Testis (tissue), 5 donors: ENCODE measurements at places on chromosomes 6 and 20.

DNA sequence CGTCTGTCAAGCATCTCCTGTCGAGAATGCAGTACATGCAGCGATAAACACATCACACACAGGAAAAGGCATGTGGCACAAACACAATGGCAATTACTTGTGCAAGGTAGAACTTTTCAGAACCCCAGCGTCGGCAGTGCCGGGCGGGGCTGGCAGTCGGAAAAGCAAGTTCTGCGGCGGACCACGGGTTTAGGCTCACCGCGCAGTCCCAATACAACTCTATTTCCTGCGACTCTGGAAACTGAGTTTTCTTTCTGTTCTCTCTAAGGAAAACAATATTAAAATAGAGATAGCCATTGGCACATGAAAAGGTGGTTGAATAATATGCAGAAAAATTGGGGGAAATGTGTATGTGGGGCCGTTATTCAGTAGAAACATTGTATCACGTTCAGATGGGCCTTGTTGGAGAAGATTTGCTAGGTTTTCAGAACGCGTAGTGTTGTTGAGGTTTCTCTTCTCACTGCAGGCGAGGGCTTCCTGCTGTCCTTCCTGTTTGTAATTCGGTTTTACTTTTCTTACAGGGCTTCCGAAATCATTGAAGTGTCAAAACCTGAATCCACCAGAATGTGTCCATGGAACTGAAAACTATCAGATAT is 369.5 kb downstream of the THBS2 start:
- no peak for DNase-seq

- no peak for DNase-seq
Observed at GRCh38 chr6:138523347-138524210, 24.3 kb upstream of the NHSL1 start.

DNA sequence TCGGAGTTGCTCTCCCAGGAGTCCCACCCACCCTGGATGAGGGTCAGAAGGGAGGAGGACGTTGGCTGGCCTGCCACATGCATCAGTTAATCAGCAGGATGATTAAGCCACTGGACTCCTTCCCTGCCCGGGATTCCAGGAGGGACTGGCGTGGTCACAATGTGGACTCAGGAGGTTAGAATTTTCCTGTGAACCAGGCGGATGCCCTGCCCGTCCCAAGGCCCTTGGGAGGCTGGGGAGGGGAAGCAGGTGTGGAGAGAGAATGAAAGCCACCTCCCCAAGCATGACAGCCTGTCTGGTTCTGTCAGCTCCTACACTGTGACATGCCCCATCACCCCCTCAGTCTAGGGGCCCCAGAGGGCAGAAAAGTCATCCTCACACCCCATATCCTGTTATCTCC is 11.6 kb upstream of the ITPR3 start:
- DNase-seq, result peak; percentile 72

DNA sequence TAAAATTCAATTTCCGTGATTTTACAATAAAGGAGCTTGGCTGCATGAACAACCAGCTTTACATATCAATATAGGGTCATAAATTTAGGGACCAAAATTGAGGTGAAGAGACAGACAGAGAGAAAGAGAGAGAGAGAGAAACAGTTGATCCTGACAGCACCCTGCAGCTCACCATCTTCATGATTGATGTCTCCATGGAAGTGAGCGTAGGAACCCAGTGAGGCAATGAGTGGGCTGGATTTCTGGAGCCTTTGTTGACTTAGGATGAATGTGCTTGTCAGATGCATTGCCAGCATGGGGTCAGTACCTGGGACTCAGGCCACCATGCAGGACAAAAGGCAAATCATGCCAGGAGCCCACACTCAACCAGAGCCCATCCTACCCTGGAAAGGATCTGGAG is 165.1 kb upstream of the SYNDIG1 start:
- no peak for DNase-seq

DNA sequence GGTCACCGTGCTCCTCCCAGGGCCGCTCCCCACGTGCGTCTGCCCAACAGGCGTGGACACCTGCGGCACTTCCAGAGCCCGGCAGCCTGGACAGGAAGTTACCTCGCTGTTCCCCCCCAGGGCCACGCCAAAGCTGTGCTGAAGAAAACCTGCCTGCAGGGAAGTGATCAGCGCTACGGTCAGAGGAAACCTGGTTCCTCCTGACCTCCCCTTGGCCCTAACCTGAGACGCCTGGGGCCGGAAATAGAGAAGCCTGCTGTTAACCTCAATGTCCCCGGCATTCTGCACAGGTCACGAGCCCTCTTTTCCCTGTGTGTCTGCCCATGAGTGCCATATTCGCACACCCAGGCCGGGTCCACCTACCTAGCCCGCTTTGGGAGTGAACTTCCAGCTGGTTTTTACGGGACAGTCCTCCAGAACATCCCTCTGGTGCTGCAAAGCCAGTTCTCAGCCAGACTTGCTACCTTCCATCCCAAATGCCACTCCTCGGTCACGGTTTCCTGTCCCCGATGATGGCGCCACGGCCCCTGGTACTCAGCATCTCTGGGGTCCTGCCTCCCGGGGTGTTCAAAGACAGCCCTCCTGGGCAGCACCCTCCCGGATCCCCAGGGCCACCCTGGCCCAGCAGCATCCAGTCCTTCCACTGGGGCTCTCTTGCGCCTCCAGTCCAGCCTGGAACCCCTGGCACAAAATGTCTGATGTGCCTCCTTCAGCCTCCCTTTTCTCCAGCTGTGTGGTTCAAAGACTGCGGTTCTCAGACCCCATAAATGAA is 12.0 kb upstream of the IRF4 start:
- no peak for DNase-seq
